CD4-positive, CD25-positive, alpha-beta regulatory T cell (primary cell): ENCODE measurements at places on chromosomes 16 and 17.

DNA sequence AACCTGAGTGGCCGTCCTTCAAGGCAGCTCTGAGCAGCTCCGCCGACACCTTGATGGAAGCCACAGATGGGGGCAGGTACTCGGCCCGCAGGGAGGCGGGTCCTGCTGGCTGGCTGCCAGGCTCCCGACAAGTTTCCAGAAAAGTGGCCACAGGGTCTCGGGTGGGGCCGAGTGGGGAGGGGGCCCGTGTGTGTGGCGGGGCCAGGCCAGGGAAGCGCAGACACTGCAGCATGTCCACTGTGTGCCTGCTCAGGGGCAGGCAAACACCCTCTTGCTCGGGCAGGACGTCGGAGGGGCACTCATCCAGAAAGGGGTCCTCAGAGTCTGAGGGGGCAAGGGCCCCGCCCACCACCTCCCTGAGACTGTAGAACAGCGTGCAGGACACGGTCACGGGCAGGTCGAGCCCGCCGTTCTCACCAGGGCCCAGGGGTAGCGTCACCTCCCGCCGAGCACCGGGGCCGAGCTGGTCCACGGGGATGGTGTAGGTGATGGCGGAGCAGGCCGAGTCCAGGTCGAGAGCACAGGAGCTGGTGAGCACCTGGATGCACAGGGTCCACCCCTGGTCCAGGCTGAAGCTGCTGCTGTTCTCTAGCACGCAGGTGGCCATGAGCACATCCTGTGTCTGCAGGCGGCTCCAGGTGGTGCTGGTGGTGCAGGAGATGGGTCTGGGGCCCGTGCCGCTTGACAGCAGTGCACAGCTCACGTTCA is 5.1 kb downstream of the FAAP100 start:
- no peak for DNase-seq

- no peak for DNase-seq
These were observed 1.8 kb downstream of the CDH15 start for GRCh38 chr16:89173174-89173921.

DNA sequence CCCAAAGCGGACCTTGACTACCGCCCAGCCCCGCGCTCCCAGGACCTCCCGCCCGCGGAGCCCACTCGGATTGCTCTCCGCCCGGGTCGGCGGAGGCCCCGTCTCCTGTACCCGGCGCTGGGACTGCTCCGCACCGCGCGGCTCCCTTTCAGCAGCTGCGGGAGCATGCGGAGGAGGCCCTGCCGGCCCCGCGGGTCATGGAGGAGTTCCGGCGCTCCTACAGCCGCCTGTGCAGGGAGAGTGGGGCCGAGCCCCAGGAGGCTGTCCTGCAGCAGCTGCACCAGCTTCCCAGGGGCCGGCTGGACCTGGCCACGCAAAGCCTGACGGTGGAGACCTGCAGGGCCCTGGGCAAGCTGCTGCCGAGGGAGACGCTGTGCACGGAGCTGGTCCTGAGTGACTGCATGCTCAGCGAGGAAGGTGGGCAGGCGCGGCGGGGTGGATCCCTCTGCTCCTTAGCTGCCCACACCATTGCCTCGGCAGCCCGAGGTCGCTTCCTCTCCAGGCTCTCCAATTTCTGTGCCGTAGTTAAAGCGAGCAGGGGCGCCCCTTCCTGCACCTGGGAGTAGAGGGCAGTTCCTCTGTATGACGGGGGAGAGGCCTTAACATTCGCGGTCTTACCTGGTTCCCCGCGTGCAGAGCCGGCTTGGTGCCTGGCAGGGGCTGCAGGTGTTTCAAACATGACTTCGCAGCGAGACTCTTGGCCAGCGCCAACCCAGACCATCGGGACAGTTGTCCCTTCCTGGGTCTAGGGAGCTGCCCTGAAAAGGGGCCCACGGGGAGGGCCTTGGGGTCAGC is 539 bp downstream of the LRRC45 start:
- no peak for DNase-seq

DNA sequence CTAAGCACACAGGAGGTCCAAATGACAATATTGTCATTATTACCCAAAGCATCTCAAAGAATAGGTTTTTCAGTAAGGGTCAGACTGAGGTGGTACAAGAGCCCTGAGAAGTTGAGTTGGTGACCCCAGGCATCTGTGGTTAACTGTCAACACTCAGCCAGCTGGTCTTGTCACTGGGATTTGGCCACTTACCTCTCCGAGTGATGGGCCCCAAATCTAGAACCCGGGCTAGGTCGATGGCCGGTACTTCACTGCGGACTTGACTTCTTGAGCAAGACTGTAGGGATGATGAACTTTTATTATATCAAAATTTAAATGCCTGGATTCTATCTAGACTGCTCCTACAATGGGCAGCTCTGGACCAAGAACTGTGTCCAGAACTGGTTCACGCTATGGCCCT is 11.5 kb downstream of the GP2 start:
- no peak for DNase-seq

- no peak for DNase-seq
These were observed 1.6 kb upstream of the KREMEN2 start for GRCh38 chr16:2962334-2963073.

DNA sequence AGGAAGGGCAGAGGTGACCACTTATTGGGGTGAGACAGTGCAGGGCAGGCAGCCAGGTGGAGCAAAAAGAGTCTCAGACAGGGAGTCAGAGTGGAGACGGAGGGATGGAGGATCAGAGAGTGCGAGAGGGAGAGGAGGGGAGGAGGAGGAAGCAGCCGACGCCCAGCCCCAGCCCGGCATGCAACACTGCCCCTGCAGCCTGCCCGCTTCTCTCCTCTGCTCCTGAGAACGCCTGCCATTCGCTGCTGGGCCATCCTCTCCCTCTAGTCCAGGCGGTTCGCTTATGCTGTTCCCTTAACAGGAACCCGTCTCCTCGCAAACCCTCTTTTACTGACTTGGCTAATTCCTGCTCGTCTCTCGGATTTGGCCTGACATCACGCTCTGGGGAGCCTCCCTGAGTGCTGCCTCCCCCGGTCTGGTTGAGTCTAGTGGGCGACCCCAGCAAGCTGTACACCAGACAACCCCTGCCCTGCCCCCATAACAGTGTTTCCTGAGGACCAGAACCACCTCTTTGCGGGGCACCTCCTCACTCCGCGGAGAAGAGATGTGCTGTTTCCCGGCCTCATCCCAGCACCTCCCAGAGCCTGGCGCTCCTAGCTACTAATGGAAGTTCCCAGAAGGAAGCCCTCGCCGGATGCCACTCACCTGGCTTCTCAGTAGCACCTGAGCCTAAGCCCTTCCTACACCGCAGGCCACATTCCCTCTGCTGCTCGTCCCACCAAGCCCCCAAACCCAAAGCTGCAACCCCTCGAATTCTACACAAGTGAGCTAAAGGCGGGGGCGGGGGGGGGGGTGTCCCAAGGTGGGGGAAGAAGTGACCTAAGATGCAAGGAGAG is 61.2 kb upstream of the CCL1 start:
- DNase-seq, result no peak

- DNase-seq, result no peak
These were observed 204.1 kb downstream of the COPRS start for GRCh38 chr17:31654936-31655335.

DNA sequence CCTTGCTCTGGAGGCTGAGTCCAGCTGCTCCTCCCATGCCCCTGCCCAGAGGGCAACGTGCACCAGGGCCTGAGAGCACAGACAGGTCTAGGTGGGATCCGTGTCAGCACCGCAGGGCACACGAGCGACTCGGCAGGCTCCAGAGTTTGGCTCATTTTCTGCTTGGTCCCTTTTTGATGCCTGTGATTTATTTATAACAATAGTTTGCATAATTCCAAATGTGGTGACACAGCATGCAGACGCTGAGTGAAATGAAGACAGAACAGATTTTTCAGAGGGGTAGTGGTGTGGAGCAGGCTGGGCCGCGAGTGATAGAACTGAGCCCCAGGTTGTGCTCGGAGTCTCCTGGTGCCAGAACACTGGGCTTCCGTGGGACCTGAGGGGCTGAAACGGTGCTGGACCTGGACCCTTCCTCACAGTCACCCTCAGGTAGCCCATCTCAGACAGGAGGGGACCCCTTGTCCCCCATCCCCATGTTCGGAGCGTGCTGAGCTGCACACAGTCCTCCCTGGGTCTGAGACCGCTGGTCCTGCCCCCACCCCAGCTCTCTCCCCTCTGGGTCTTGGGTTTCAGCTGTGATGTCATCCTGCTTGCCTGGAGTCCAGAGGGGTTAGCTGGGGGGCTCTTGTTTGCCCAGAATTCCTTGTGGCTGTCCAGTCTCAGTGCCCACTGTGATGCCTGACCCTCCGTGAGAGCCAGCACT is 95.9 kb downstream of the METRNL start:
- DNase-seq, result no peak

DNA sequence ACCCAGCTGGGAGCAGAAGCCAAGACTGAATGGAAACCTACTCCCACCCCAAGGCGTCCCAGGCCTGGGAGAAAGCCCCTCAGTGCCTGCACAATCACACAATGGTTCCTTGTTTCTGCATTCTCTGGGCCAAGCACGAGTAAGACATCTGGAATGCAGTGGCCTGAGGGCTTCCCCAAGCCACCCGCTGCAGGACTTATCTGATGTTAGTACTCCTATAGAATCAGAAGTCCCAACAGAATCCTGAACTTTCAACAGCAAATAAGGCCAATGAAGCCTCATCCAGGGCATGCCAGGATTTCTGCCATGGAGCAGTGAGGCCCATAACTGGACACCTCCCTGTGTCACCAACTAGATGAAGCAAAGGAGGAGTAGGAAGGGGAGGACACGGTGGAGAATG is 28.6 kb downstream of the MYO18A start:
- no peak for DNase-seq

- DNase-seq, result peak; percentile 31
These were observed 122.1 kb downstream of the SKAP1 start for GRCh38 chr17:48307814-48308411.

- no peak for DNase-seq
These were observed 472.7 kb upstream of the HSBP1 start for GRCh38 chr16:83335076-83335475.

GRCh38 chr16:57679016-57679415 is 10.9 kb downstream of the ADGRG3 start:
- no peak for DNase-seq

DNA sequence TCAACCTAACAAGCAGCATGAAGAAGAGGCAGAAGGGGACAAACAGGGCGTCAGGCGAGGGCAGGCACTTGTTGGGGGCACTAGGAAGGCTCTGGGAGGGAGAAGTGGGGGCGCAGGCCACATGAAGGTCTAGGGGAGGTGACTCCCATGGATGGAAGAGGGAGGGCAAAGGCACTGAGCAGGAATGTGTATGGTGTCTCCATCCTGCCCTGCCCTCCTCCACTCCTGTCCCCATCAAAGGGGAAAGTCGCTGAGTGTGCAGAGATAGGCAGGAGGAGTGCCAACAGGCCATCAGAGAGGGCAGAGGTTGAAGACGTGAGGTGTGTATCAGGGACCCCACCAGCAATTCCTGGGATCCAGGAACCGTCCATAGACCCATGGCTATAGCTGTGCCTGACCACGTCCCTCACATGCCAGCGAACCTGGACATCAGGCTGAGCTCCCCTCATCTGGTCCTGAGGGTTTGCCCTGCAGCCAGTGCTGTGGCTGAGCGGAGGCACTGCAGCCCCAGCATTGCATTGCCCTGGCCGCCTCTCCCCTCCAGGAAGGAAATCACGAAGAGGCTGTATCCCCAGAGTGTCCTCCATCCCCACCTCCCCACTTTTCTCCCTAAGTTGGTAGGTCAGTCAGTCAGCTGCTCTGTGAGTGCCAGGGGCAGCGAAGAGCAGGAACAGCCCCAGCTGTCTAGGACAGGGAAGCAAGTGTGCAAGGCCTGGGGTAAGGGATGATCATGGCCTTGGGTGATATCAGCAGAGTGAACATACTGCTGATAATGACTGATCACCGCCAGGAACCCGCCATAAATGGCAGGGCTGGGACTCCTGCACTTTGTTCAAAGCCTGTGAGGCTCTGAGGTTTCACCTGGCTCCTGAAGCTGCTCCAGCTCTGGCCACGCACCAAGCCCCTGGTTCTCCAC is 6.2 kb upstream of the CYB561 start:
- no peak for DNase-seq

GRCh38 chr16:12744860-12745259 is 58.8 kb downstream of the CPPED1 start:
- DNase-seq, result no peak

GRCh38 chr16:64370112-64370511 is 751.8 kb downstream of the CDH11 start:
- no peak for DNase-seq

DNA sequence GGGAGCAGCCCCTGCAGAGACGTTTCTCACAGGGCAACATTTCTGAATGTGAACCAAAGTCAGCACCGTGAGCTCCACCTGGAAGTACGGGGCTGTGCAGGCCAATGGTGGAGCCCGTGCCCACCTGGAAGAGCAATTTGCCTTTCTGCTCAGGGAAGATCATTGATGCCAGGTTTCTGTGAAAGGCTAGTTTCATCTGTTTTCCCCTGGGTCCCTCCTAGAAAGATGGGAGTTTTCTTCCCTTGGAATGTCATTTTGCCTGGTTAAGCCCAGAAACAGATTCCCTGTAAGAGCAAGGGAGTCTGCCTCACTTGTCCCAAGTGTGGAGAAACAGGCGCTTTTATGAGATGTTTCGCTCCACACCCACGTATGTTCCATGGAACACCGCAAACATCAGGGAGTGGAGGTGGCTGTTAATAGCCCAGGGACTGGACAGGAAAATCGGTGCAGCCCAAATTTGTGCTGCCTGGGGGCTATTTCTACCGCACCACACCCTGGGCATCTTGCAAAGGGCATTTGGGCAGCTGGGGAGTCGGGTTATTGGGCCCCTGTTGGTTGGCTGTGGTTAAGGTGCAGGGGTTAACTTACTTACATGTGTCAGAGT is 2.6 kb downstream of the SLC6A4 start:
- no peak for DNase-seq

DNA sequence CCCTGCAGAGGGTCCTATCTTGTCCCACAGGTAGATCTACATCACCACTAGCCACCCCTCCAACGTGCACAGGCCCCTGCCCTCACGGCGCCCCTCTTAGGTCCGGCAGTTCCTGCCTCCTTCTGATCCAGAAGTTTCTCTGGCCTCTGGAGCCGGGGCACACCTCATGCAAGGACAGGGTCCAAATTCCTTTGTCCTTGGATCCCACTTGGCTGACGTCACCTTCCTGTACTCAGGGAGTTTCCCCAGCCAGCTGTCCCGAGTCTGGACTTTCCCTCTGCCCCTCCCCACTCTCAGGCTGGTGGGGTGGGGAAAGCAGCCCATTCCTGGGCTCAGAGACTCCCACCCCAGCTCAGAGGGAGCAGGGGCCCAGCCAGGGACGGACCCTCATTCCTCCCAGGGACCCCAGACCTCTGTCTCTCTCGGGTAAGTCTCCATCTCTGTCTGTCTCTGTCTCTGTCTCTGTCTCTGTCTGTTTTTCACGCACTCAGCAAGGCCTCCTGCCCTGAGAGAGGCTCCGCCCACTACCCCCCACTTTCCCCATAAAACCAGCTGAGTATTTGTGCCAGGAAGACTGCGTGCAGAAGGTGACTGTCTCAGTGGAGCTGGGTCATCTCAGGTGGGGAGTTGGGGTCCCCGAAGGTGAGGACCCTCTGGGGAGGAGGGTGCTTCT is at the start of gene IL32:
Gene IL32 (plus strand): TSS at position 572 of the 673 bp plus-strand sequence. CDS start 172 bp downstream, outside the sequence.
- peak; percentile 92 for DNase-seq
